ENCODE measurements at places on chromosomes 1 and 21.

DNA sequence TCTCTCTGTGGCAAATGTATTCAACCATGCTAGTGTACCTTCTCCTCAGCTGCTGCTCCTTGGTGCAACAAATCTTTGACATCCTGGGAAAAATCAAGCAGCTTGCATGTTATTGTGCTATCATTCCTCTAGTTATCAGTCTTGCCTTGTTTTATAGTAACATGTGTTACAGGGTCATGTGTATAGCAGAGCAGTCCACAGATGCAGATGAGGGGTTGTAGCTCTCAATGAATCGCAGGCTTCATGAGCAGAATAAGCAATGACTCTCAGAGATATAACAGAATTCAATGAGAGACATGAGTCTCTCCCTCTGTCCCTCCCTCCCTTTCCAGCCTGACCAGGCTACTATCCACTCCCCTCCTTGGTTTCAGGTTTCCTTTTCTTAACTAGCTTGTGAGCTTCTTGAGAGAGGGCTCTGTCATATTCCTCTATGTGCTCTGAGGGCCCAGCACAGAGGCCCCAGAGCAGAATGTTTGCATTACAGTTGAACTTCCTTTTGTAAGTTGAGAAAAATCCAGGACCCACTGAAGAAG lies 15.1 kb upstream of the JUN start:
- no peak for DNase-seq

DNA sequence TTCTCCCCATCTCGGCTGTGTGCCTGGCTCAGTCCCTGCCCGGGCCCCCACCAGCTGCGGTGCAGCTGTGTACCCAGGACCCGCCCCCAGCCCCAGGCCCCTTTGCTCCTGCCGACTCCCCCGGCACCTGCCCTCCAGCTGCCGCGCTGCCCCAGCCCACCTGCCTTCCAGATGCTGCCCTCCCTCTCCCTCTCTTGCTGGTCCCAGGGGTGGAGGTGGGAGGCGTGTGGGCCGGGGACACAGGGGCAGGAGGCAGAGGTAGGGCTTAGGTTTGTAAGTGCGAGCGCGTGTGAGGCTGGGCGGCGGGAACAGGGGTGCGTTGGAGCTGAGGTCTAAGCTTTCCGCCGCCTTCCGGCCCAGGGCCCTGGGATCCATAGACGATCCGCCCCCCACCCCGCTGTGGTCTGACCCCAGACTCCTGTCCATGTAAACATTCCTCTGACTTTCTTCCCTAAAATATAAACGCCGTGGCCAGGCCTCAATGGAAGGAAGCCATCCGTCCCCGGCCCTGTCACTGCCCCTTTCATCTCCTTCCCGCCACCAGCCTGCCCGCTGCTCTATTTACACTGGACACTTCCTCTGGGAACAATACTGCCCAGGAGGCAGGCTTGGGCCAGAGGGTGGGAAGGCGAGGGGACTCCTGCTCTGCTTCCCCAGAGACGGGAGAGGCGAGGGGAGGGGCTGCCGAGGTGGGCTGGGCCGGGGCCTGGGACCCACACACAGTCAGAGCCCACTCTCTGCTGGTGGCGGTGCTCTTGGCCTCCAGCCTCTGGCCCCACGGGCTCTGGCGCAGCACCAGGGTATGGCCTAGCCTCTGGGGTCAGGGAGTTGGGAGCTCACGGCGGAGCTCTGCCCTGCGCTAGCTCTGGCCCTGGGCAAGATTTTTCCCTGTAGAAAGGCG lies 128.3 kb downstream of the CASZ1 start:
- DNase-seq: no peak

- no peak for DNase-seq
Observed at GRCh38 chr1:37055631-37056030, 21.3 kb upstream of the GRIK3 start.

DNA sequence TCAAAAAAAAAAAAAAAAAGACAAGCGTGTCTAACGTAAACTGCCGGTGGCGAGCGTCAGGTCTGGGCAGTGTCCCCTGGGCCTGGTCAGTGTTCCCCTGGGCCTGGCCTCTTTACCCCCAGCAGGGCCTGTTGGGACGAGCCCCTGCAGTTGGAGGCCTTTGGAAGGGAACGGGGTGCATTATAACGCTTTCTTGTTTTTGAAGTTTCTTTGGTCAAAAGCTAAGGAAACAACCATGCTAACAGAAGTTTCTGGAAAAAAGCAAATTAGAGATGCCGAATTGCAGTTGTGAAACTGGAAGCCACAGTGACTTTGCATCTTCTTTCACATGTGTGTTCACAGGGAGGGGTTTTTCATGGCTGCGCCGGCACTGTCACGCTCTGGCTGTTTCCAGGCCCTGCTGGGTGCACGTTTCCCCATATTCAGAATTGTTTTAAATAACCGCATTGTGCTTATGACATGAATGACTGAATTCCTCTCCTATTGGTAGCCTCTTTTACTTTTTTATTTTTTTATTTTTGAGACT lies 16.0 kb downstream of the RRP1 start:
- no peak for DNase-seq

DNA sequence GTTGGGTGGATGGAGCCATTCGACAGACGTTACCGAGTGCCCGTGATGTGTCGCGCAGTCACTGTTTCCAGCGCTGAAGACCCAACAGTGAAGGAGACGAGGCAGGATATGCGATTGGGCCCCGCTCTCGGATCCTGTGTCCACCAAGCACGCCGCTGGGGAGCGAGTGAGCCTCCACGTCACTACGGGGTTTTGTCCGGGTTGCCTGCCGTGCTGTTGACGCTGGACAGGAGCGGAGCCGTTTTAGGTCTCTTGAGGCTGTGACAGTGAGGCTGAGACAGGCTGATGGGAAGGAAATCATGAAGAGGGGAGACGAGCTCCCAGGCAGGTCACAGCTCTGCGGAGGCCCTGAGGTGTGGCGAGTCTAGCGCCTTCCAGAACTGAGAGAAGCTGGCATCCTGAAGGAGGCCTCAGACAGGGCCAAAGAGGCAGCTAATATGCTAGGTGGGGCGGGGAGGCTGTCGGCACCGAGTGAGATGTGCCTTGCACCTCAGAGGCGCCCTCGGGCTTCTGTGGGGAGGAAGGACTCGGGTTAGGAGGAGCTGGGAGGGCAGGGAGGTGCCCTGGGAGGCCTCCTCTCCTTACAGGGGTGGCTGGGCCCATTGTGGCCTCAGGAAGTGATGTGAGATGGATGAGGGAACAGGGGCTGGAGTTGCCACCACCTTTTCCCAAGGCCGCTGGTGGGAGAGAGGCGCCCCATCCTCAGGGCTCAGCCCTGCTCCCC lies 196.0 kb upstream of the TMEM51 start:
- DNase-seq: no peak

DNA sequence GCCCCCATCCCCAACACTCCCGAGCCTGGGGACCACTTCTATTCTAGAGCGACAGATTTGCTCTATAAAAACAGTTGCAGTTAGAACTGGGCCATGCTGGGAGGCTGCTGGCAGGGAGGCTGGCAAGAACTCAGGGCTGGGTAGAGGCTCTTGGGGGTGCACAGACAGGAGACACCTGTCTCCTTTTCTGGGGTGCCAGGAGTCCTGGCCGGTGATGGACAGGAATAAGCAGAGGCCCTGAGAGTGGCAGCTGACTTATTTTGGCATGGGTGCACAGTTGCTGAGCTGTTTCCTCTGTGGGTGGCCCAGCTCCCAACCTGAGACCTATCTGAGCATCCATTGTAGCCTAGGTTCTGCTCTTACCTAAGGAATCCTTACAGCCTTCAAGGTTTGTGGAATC lies 39.2 kb upstream of the TMPRSS2 start:
- no peak for DNase-seq

DNA sequence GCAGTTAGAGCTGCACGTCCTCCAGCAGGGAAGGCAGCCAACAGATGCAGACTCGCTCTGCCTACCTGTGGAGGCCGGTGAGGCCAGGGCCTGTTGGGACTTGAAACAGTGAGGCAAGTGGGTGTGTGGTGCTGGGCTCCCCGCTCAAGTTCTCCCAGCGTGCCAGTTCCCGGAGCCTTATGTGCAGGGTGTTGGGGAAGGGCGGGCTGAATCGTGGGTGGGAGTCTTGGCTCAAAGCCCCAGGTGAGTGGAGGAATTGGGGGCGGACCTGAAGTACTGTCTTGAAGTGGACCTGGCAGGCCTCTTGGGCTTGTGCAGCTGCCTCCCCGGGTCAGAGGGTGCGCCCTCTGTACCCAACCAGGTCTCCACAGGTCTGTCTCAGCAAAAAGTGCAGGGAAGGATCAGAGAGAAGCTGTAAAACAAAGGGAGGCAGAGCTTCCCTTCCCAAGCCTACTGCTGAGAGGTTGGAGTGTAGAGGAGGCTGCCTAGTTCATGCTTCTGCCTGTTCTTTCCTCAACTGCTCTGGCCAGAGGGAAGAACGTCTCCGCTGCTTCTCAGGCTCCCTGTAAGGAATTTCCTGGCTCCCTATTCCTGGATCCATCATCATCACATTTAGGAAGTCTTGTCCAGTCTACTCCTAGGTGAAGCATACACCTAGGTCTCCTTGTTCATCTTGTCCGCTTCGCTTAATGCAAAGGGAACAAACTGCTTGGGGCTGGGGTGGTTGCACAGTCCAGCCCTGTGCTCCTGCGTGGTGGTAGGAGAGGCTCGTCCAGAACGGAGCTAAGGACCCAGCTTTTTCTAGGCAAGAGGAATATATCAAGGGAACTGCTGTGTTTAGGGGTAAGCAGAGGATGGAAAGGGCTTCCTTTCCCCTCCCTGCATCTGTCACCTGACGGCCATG lies 14.9 kb downstream of the UTP11 start:
- DNase-seq: peak; percentile 18

GRCh38 chr1:46188295-46189030 lies 9.8 kb downstream of the POMGNT1 start:
- DNase-seq: no peak

DNA sequence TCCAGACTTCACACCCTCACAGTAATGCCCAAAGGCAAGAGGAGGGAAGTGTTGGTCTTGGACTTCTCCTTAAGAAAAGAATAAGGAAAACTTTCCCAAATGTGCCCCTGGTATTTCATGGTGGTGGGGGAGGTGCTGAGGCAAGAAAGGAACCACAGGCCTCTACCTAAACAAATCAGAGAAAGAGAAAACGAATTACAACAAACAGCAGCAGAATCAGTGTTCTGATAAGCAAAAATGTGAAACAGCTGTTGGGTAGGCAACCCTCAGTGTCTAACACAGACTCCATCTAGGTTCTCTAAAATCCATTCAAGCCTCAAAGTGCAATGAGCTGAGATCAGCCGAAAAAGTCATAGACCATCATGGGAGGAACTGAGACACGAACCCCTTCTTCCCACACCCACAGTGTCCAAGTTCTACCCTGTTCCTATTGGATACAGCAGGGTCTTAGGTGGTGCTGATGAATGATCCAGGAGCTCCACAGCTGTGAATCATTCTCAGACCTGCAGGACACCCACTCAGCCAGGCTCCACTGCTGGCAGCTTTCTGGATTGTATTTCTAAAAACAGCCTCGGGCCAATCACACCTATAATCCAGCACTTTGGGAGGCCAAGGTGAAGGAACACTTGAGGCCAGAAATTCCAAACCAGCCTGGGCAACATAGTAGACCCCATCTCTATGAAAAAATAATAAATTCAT lies 149.1 kb downstream of the PLPP3 start:
- DNase-seq: no peak

- no peak for DNase-seq
Observed at GRCh38 chr1:174491606-174492005, 43.8 kb downstream of the GPR52 start.

DNA sequence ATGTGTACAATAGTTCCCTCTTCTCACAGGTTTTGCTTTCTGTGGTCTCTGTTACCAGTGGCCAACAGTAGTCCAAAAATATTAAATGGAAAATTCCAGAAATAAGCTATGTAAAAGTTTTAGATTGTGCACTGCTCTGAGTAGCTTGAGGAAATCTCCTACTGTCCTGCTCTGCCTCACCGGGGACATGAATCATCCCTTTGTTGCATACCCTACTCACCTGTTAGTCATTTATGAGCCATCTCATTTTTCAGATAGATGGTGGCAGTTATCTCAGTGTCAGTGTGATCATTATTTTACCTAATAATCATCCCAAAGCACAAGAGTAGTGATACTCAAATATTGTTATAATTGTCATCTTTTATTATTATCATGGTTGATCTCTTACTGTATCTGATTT lies 688.1 kb downstream of the PLA2G4A start:
- DNase-seq: no peak

DNA sequence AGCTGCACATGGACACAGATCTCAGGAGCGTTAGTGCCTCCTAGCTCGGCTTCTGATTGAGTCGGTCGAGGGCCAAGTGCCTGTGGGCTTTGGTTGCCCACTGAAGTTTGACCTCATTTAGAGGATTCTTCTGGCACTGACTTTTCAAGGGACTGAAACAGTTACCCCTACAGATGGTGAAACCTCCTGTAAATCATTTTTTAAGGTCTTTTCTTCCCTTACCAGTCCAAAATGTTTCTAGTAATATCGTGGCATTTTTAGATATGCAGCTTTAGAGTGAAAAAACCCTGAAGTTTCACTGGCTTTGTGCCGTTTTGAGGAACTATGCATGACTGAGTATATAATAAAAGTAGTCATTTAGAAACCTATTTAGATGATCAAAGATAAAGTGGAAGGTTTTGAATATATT lies 34.7 kb upstream of the L1TD1 start:
- DNase-seq: no peak

GRCh38 chr21:41545500-41546359 lies 37.8 kb upstream of the TMPRSS2 start:
- no peak for DNase-seq

GRCh38 chr1:42752284-42752683 lies 12.2 kb upstream of the CLDN19 start:
- no peak for DNase-seq

Data from activated naive CD8-positive, alpha-beta T cell treated with anti-CD3 and anti-CD28 coated beads, Interleukin-2, amount 50 U/mL, for 24 hours (primary cell).